Transverse colon (tissue), 4 donors: ENCODE measurements at places on chromosomes 3 and 15. TPM values are rescaled to one million over a fixed set of nuclear protein-coding genes. Genes with fewer than 3 reads are reported as not detected.
A peak's percentile ranks its signal among the peaks of the same experiment; 100 is the strongest.

GRCh38 chr15:74725845-74726773 lies 781 bp upstream of the CYP1A1 start:
- H3K36me3 ChIP-seq = no peaks in the 10 kb centered on the region
- peak overlapping the region; percentile 7 for H3K27ac ChIP-seq
- H3K4me1 ChIP-seq = peaks cover 7% of the 10 kb centered on the region
- H3K27me3 ChIP-seq = peaks cover 53% of the 10 kb centered on the region
- H3K4me3 ChIP-seq = peak overlapping the region; percentile 63
- DNase-seq = peak; percentile 44

Gene CKMT1B
- 184 TPM for total RNA-seq

DNA sequence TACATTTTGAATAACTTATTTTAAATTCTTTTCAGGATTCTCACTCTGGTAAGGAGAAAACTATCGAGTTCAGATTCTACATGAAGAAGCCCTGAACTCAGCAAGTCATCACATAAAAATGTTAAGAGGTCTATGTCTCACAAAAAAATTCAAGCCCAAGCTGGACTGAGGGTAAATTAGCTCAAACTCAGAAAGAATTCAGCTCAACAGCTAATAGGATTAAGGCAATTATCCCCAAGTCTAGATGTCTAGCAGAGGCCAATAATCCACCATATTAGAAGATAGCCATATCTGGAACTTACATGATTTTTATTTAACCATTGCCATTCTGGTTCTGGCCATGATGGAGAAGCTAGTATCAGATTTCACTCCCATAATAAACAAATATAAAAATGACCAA lies 909.7 kb downstream of the PLOD2 start:
- H3K4me3 ChIP-seq = no peak overlapping the region
- DNase-seq = no peak
- no peaks in the 10 kb centered on the region for H3K36me3 ChIP-seq
- no peaks in the 10 kb centered on the region for H3K27me3 ChIP-seq
- H3K27ac ChIP-seq = no peak overlapping the region
- H3K4me1 ChIP-seq = no peaks in the 10 kb centered on the region

Gene GCNT3
- 289 TPM for total RNA-seq

GRCh38 chr3:46395210-46395661 lies 11.6 kb downstream of the CCR5AS start:
- no peak overlapping the region for H3K27ac ChIP-seq
- no peak for DNase-seq
- H3K4me3 ChIP-seq = no peak overlapping the region
- no peaks in the 10 kb centered on the region for H3K36me3 ChIP-seq
- H3K4me1 ChIP-seq = no peaks in the 10 kb centered on the region
- no peaks in the 10 kb centered on the region for H3K27me3 ChIP-seq

DNA sequence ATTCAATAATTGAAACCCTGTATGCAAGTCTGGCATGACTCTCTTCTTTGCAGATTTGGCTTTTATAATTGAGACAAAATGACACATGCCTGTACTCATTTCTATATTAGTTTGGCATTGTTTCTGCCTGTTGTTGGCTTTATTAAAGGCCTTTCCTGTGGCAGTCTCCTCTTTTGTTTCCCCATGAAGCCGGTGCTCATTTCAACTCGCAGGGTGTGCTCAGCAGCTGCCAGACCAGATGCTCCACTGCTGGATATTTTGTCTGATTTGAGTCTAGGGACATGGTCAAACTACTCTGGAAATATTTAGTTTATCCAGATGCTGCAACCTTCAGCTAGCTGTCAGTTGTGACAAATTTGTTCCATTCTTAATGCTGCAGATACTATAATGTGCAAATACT lies 445.3 kb downstream of the NAALADL2 start:
- H3K27me3 ChIP-seq = no peaks in the 10 kb centered on the region
- H3K27ac ChIP-seq = no peak overlapping the region
- H3K36me3 ChIP-seq = no peaks in the 10 kb centered on the region
- no peak for DNase-seq

Gene PRR20G
- not detected for total RNA-seq

GRCh38 chr3:25424614-25425013 lies 3.4 kb upstream of the RARB start:
- peaks cover 28% of the 10 kb centered on the region for H3K4me1 ChIP-seq
- H3K27me3 ChIP-seq = no peaks in the 10 kb centered on the region
- no peak for DNase-seq
- H3K36me3 ChIP-seq = no peaks in the 10 kb centered on the region

DNA sequence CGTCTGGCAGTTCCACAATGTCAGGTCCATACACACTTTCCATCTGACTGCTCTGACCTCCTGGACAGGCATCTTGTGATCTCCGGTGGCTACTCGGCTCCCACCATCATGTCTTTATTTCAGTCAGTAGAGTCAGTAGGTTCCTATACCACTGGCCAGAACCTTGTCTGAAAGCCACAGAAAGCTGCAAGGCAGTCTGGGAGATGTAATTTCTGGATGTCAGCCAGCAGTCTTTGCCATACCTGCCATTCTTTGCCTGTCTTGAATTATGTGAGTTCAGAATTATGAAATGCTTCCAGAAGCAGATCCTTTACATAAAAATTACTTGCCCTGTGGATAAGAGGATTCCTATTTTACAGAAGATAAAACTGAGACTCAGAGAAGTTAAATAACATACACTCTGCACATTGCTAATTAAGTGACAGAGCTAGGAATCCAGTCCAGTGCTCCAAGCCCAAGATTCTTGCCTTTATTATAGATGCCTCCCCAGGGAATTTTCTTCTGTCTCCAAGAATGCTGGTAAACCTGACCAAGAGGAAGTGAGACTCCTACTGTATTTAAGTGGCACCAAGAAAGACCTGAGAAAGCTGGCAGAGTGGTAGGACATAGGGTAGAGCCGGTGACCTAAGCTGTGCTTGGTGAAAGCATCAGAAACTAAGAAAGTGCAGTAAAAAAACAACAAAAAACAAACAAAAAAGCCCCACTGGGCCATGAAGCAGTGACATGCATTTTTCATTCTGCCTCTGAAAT lies 75.6 kb downstream of the IQCH start:
- H3K4me3 ChIP-seq = no peak overlapping the region
- H3K27me3 ChIP-seq = no peaks in the 10 kb centered on the region
- no peaks in the 10 kb centered on the region for H3K36me3 ChIP-seq
- no peak overlapping the region for H3K27ac ChIP-seq

Gene NME9
- not detected for total RNA-seq

GRCh38 chr3:118628704-118629341 lies 405.8 kb downstream of the IGSF11 start:
- no peaks in the 10 kb centered on the region for H3K27me3 ChIP-seq
- DNase-seq = peak; percentile 58
- H3K36me3 ChIP-seq = no peaks in the 10 kb centered on the region
- no peaks in the 10 kb centered on the region for H3K4me1 ChIP-seq
- no peak overlapping the region for H3K4me3 ChIP-seq
- H3K27ac ChIP-seq = no peak overlapping the region

Gene DNAH12
- not detected for total RNA-seq

GRCh38 chr15:71626596-71627088 lies 183.7 kb upstream of the NR2E3 start:
- no peaks in the 10 kb centered on the region for H3K27me3 ChIP-seq
- no peak overlapping the region for H3K27ac ChIP-seq
- no peak overlapping the region for H3K4me3 ChIP-seq
- no peaks in the 10 kb centered on the region for H3K4me1 ChIP-seq
- H3K36me3 ChIP-seq = no peaks in the 10 kb centered on the region
- no peak for DNase-seq

- no peak overlapping the region for H3K4me3 ChIP-seq
- H3K4me1 ChIP-seq = no peaks in the 10 kb centered on the region
- no peaks in the 10 kb centered on the region for H3K36me3 ChIP-seq
Observed at GRCh38 chr15:95125803-95126202, 894.4 kb downstream of the MCTP2 start.

Gene SERPINI2
- total RNA-seq = not detected

DNA sequence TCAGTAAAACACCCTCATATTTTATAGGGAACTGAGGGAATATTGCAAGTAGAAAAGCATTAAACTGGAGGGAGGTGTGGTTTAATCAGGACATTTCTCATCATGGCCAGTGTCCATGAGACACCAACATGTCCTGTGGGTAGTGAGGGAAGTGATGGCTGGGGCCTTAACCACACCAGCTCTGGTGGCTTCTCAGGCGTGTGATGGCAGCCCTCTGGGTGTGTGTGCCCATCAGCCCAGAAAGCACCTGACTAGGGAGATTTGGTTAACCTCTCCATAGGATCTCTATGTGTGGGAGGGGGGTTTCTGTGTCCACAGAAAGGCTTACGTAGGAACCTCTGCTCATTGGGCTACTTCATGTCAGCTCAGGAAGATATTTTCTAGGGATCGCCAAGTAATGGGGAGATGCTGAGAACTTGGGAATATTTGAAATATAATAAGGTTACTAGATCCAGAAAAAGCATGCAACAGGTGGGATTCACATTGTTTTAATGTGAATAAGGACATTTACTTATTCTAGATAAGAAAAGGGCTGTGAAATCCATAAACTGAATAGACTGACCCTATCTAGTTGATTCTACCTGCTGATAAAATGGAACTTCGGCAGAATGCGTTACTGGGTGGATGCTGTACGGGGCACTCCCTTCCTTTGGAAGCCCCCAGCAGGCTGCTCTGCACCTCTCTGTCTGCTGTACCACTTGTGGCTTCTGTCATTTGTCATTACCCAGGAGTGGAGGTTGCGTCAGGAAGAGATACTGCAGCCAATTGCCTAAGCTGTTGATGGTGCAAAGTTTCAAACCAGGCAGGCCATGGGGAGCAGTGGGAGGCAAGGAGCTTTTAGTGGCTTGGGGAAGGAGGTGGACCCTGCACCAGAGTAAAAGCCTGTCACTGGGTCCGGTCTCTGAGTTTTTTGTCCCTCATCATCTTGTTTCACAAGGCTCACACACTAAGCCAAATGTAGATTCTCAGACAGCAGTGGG lies 21.5 kb downstream of the PDHB start:
- H3K27ac ChIP-seq = no peak overlapping the region
- H3K27me3 ChIP-seq = no peaks in the 10 kb centered on the region
- H3K36me3 ChIP-seq = no peaks in the 10 kb centered on the region
- H3K4me1 ChIP-seq = peaks cover 28% of the 10 kb centered on the region

Gene CP
- 19.5 TPM for total RNA-seq

Gene MKRN2OS
- not detected for total RNA-seq

GRCh38 chr3:168585544-168585943 lies 489.8 kb upstream of the GOLIM4 start:
- H3K4me3 ChIP-seq = no peak overlapping the region
- no peaks in the 10 kb centered on the region for H3K27me3 ChIP-seq
- no peak for DNase-seq
- H3K27ac ChIP-seq = no peak overlapping the region
- H3K36me3 ChIP-seq = no peaks in the 10 kb centered on the region
- H3K4me1 ChIP-seq = no peaks in the 10 kb centered on the region

DNA sequence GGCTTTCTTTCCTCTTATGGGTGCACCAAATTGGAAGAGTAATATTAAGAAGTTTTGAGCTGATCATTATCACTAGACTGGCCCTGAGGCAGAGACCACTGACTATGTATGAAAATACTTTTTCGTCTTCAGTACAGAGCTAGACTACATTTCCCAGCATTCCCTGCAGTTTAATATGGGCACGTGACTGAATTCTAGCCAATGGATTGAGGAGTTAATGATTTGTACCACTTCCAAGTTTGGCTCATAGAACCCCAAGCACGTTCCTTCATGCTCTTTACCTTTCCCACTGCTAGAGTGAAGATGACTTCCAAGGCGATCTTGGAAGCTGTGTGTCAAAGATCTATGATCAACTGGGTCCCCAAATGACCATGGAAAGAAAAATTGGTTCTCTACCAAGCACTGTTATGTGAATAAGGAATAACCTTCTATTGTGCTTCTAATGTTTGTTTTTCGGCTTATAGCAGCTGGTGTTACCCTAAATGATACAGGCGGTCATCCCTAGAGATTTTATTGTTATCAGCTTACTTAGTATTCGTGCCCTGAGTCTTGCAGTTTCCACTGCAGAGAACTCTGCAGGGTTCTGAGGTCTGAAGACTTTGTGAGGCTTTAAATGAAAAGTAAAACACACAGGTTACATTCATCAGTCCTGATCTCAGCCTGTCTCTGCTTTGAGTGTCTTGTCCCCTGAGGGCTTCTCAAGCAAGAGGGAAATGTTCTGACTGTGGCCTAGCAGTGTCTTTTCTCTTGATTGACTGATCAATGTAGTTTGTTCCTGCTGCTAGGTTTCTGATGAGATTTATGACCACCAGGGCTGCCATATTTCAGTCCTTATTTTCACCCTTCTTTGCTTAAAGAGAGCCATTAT lies 486.8 kb downstream of the PDCD6IP start:
- no peak overlapping the region for H3K4me3 ChIP-seq
- no peaks in the 10 kb centered on the region for H3K4me1 ChIP-seq
- DNase-seq = no peak
- H3K27me3 ChIP-seq = no peaks in the 10 kb centered on the region

GRCh38 chr15:50144341-50145120 lies 25.5 kb upstream of the ATP8B4 start:
- peaks cover 6% of the 10 kb centered on the region for H3K4me1 ChIP-seq
- no peaks in the 10 kb centered on the region for H3K27me3 ChIP-seq
- H3K27ac ChIP-seq = no peak overlapping the region
- H3K4me3 ChIP-seq = no peak overlapping the region
- no peaks in the 10 kb centered on the region for H3K36me3 ChIP-seq
- DNase-seq = no peak

Gene RARRES1
- total RNA-seq = 52.2 TPM

Gene TMEM207
- not detected for total RNA-seq

DNA sequence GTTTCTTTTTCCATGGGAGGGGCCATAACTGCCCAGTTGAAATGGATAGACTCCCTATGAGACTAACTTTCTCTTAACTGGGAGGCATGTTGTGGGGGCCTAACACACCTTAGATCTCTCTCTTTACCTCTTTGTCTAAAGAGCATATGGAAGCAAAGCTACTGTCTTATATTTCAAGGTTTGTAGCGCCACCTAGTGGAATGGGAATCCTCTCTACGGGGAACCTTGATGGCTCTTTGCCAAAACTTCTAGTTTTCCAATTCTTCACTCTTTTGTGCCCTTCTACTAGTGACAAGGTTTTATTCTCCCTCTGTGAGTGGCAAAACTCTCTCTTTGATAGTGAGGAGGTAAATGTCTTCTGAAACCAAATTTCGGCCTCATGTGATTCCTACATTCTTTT lies 1030.4 kb upstream of the CADM2 start:
- no peaks in the 10 kb centered on the region for H3K36me3 ChIP-seq
- H3K4me3 ChIP-seq = no peak overlapping the region
- no peaks in the 10 kb centered on the region for H3K27me3 ChIP-seq

Gene PLIN1
- 11.2 TPM for total RNA-seq

Gene STAB1
- 42.6 TPM for total RNA-seq

GRCh38 chr3:123692671-123693070 lies 107.8 kb upstream of the HACD2 start:
- H3K27ac ChIP-seq = peak overlapping the region; percentile 81
- H3K36me3 ChIP-seq = no peaks in the 10 kb centered on the region
- peaks cover 20% of the 10 kb centered on the region for H3K4me1 ChIP-seq
- H3K4me3 ChIP-seq = no peak overlapping the region
- no peak for DNase-seq

- H3K27ac ChIP-seq = no peak overlapping the region
- H3K36me3 ChIP-seq = no peaks in the 10 kb centered on the region
- no peaks in the 10 kb centered on the region for H3K4me1 ChIP-seq
- no peak overlapping the region for H3K4me3 ChIP-seq
Observed at GRCh38 chr3:36214460-36214859, 165.8 kb upstream of the STAC start.
